Stimulated activated CD8-positive, alpha-beta memory T cell treated with anti-CD3 and anti-CD28 coated beads, Interleukin-15, amount 100 ng/mL, for 48 hours (primary cell): ENCODE measurements at places on chromosomes 7 and 10.

DNA sequence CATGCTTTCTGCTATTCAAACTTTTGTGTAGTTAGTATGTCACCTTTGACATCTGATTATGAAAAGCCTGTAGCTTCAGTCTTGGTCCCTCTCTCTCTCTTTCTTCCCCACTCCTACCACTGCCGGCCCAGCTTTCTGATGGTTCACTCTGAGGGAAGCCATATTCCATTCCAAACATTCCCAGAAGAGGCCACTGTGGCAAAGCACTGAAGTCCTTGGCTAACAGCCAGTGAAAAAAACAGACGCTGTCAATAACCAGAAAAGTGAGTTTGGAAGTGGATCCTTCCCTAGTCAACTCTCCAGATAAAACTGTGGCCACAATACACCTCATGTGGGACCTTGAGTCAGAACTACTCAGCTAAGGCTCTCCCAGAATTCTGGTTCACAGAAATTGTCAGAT is 950.7 kb upstream of the PHF14 start:
- DNase-seq: no peak

- DNase-seq: no peak
Observed at GRCh38 chr10:74029943-74030342, 32.0 kb downstream of the VCL start.

DNA sequence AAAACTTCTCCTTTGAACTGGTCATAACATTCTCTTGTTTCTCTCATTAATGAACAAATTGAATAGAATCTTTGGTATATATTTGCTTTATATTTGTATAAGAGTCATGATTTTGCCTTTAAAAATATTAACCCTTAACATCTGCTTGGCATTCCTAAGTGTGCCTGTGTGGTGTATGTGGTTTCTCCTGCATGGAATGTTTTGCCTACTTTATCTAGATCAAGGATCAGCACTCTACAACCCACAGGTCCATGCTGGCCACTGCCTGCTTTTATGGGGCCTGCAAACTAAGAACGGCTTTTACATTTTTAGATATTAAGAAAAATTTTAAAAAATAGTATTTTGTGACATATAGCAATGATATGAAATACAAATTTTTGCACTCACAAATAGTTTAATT is 4.3 kb upstream of the LAMB4 start:
- DNase-seq: no peak

DNA sequence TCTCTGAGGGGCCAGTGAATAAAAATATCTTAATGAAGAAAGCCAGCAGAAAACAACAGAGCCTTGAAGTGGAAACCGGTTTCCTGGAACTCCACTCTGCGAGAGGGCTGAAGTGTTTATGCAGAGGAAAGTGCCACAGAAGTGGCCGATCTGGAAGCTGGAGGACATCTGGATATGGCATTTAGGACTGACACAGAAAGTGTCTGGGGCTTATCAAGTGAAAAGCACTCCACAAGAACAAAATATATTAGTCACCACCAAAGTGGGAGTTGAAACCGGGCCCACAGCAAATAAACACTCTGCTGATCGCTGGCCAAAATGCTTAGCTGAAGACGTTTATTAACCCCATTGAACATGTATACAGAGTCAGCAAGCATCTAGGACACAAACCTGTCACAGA is 7.8 kb downstream of the NOD1 start:
- no peak for DNase-seq

DNA sequence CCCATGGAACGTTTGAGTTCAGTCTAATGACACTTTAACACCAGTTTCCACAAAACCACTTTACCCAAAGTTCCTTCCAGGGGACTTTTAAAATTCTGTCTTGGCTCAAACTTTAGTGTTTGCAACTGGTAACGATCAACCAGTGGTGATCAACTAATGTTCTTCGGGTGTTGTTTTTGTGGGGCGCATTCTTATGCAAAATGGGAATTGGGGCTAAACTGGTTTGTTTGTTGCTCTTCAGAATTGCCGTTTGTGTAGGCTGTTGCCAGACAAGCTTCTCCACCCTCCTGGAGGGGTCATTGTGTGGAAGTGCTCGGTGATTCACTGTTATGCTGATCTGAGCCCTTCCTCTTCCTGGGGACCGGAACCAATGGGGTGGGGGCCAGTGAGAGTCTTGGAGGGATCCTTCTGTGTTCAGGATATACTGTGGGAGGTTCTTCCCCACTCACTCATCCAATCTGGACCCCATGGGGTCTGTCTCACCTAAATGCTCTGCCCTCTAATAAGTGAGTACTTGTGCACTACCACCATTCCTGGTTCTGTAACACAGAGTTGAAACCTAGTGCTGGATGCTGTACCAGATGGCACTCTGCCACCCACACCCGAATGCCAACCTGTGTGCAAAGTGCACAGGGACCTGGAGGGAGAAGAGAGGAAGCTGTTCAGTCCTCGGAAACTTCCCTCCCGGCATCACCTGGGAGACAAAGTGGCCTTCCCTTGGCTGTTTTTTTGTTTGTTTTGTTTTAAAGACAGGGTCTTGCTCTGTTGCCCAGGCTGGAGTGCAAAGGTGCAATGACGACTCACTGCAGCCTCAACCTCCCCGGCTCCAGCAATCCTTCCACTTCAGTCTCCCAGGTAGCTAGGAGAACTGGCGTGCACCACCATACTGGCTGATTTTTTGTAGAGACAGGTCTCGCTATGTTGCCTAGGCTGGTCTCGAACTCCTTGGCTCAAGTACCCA is 2.1 kb downstream of the NFE2L3 start:
- no peak for DNase-seq

DNA sequence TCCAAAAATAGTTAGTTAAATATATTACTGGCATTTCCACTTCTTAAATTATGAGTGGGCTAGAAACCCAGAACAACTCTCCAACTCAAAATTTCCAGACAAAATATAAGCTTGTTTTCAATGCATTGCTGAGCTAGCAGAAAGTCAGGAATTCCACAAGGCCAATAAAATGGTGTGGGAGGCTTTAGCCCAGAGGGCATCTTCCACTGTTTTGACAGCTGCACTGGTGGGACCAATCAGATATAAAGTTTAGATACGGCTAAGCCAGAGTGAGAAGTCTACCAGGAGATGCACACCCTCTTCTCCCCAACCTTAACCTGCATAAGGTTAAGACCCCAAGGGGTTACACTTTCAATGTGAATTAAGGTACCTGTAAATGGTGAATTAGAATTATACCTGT is 76.6 kb downstream of the AMPH start:
- DNase-seq: no peak
